ENCODE measurements at places on chromosomes 2 and 18. TPM values are rescaled to one million over a fixed set of nuclear protein-coding genes. Genes with fewer than 3 reads are reported as not detected.

- no peak for DNase-seq
These were observed 196.3 kb upstream of the PKDCC start for GRCh38 chr2:41851554-41851953.

GRCh38 chr18:32093523-32093922 lies 1.8 kb downstream of the RNF138 start:
- DNase-seq, result no peak

GRCh38 chr2:214310319-214310718 lies 100.5 kb upstream of the VWC2L start:
- no peak for DNase-seq

- no peak for DNase-seq
These were observed 3.7 kb upstream of the EMX1 start for GRCh38 chr2:72913486-72914205.

GRCh38 chr2:133409581-133410285 lies 158.5 kb downstream of the NCKAP5 start:
- DNase-seq, result no peak

Gene SIGLEC15
- polyA plus RNA-seq, result not detected
